ENCODE measurements at places on chromosomes 11 and 22. TPM values are rescaled to one million over a fixed set of nuclear protein-coding genes. Genes with fewer than 3 reads are reported as not detected.

The NCF4 gene
- 0.33 TPM for total RNA-seq

The PYGM gene
- 0.32 TPM for total RNA-seq

The OR51F1 gene
- not detected for total RNA-seq

The TP53AIP1 gene
- 0.20 TPM for total RNA-seq

The APOA5 gene
- not detected for total RNA-seq

The SCYL1 gene
- 46.9 TPM for total RNA-seq

The ZDHHC24 gene
- 11.1 TPM for total RNA-seq

The MUC5AC gene
- 1.5 TPM for total RNA-seq

The HEPHL1 gene
- total RNA-seq: not detected

The MISFA gene
- 2.7 TPM for total RNA-seq

All from A549 treated with GW870086 at 1 μM for 4 hours (cell line).